Thoracic aorta endothelial cell (primary cell): ENCODE measurements at places on chromosomes 12 and 14. TPM values are rescaled to one million over a fixed set of nuclear protein-coding genes. Genes with fewer than 3 reads are reported as not detected.

SERPINA12 gene
- total RNA-seq: not detected in 2 replicates

ARID4A gene
- total RNA-seq: 17.5 and 20.7 TPM in 2 replicates

PZP gene
- 0.93 and 1.7 TPM in 2 replicates for total RNA-seq

SLCO1B1 gene
- total RNA-seq: not detected in 2 replicates

GLIPR1L1 gene
- total RNA-seq: not detected in 2 replicates

WNT5B gene
- 0.07 and 0.53 TPM in 2 replicates for total RNA-seq

OTX2 gene
- not detected in 2 replicates for total RNA-seq

GALC gene
- total RNA-seq: 20.5 and 25.3 TPM in 2 replicates

KLRF2 gene
- total RNA-seq: not detected in 2 replicates

TSPAN11 gene
- 1.9 and 3.2 TPM in 2 replicates for total RNA-seq

P2RX7 gene
- 3.2 and 3.6 TPM in 2 replicates for total RNA-seq

KLRC2 gene
- not detected in 2 replicates for total RNA-seq

TAS2R9 gene
- 0.13 TPM in 1 of 2 replicates, not detected in the other for total RNA-seq

PLEKHH1 gene
- 0.65 and 1.1 TPM in 2 replicates for total RNA-seq

CLEC2A gene
- total RNA-seq: not detected in 2 replicates

MAPK1IP1L gene
- total RNA-seq: 88.6 and 92.5 TPM in 2 replicates

OASL gene
- under 0.01 and 0.29 TPM in 2 replicates for total RNA-seq

KRT72 gene
- not detected in 2 replicates for total RNA-seq
